NCI-H1092 (cell line): ENCODE measurements at places on chromosomes 4 and X.

- DNase-seq = no peak
These were observed 447.7 kb upstream of the CTSO start for GRCh38 chr4:156401371-156401770.

GRCh38 chr4:174697202-174697601 lies 131.8 kb downstream of the GLRA3 start:
- DNase-seq = no peak

DNA sequence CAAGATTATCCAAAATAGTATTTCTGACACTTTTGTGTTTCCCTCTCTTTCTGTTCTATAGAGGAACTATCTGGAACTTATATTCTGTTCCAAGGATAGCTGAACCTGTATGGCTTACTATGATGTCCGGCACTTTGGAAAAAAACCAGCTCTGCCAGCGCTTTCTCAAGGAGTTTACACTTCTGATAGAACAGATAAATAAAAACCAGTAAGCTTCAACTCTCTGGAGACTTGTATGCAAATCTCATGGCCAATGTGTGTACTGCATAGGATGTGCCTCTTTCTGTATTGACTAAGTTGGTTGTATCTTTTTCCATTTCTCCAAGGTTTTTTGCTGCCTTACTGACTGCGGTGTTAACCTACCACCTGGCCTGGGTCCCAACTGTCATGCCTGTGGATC lies 92.5 kb downstream of the FNIP2 start:
- DNase-seq = no peak

- DNase-seq = no peak
These were observed 6.6 kb upstream of the HNRNPD start for GRCh38 chr4:82380344-82380743.

- no peak for DNase-seq
These were observed 645.4 kb upstream of the TENM3 start for GRCh38 chr4:181597766-181598165.

DNA sequence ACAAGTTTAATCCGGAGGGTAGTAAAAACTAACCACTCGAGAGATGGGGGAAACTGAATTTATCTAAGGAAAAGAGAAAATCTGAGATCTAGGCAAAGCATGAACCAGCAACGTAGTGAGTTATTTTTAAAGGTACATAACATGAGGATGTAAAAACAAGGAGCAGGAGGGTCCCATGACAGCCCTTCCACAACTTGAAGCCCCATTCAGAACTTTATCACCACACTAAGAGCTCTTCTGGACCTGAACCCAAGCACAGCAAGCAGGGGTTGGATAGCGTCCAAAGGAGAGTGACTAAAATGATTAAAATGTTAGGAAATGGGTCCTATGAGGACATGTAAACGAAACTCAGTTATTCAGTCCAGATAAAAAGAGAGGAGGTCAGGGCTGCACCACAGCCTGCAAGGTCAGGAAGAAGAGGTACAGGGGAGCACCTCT lies 16.2 kb downstream of the SH3RF1 start:
- no peak for DNase-seq

DNA sequence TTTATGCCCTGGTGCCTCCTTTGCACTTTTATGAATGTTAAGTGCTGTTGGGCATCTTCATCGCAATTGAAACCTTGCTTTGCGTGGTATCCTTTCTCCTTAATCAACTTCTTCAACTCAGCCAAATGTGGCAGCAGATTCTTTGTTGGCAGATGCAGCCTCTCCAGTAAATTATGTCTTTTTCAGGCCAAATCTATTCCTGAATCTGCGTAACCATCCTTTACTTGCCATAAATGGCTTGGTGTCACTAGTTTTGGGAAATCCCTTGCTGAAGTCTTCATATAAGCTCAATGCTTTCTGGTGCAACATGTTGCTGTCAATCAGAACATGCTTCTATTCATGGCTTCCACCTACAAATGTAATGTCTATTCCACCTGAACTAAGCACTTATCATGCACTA lies 457.5 kb downstream of the FGF13 start:
- no peak for DNase-seq

- no peak for DNase-seq
These were observed 148.7 kb upstream of the PTCHD1 start for GRCh38 chrX:23185951-23186350.

- DNase-seq = no peak
These were observed 14.6 kb downstream of the ZNF718 start for GRCh38 chr4:138935-139334.

GRCh38 chr4:145099653-145100052 lies 1.5 kb downstream of the ABCE1 start:
- DNase-seq = no peak

- DNase-seq = no peak
These were observed 36.3 kb upstream of the PARM1 start for GRCh38 chr4:74896595-74896994.

DNA sequence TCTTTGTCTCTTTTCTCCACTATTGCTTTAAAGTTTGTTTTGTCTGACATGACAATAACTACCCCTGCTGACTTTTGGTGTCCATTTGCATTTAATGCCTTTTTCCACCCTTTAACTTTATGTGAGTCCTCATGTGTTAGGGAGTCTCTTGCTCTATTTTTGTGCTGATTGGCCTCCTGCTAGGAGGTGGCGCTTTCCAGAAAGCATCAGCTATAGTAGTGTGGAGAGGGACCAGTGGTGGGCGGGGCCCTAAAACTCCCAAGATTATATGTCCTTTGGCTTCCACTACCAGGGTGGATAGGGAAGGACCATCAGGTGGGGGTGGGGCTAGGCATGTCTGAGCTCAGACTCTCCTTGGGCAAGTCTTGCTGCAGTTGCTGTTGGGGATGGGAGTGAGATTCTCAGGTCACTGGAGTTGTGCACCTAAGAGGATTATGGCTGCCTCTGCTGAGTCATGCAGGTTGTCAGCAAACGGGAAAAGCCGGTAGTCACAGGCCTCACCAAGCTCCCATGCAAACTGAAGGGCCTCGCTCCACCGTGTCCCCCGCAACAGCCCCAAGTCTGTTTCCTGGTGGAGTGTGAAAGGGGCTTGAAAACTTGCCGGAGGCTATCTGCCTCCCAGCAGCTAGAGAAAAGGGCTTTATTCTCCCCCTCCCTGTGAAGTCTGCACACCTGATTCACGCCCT lies 156.3 kb downstream of the CPEB2 start:
- DNase-seq = no peak

GRCh38 chrX:137067147-137067546 lies 33.4 kb upstream of the GPR101 start:
- no peak for DNase-seq

- DNase-seq = no peak
These were observed 23.7 kb downstream of the YTHDC1 start for GRCh38 chr4:68326141-68326540.

GRCh38 chrX:141185366-141185765 lies 8.4 kb upstream of the LDOC1 start:
- no peak for DNase-seq

GRCh38 chr4:145938618-145939440 lies at the start of gene ZNF827:
Gene ZNF827 (minus strand): TSS chr4:145938823. CDS start chr4:145938407, 416 bp downstream.
- DNase-seq = peak; percentile 61

GRCh38 chr4:139214039-139214534 lies 37.1 kb upstream of the ELF2 start:
- DNase-seq = no peak

GRCh38 chr4:41797260-41797659 lies 48.7 kb upstream of the PHOX2B start:
- no peak for DNase-seq

GRCh38 chr4:104022831-104023230 lies 303.0 kb upstream of the TACR3 start:
- no peak for DNase-seq

DNA sequence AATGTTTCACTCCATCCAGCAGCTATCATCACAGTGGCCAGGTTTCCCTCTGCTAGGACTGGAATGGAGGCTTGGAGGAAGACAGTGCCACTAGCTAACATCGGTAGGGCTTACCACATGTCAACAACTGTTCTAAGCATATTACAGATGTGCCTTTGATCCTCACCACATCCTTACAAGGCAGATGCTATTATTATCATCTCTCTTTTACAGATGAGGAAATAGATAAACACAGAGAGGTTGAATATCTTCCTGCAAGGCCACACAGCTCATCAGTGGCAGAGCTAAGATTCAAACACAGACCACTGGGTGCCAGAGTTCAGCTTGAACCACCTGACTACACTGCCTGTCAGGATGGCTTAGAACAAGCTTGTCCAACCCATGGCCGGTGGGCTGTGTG lies 47.4 kb downstream of the MAMLD1 start:
- DNase-seq = no peak

DNA sequence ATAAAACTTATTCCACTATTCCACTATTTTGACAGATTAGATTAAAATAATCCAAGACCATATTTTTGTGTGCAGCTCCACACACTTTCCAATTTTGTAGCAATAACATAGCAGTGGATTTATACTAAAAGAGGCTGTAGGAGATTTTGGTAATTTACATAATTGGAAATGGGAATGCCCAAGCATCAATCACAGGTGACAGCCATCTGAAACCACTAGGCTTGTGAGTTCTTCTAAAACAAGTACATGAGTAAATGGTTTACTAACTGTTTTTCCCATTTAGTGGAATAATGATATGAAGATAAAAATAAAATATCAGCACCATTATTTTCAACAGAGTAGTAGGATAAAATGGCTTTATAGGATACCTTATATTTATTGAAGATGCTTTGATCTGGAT lies 4.4 kb downstream of the ANK2 start:
- DNase-seq = no peak

- DNase-seq = no peak
These were observed 46.8 kb downstream of the PKD2 start for GRCh38 chr4:88054229-88054628.

DNA sequence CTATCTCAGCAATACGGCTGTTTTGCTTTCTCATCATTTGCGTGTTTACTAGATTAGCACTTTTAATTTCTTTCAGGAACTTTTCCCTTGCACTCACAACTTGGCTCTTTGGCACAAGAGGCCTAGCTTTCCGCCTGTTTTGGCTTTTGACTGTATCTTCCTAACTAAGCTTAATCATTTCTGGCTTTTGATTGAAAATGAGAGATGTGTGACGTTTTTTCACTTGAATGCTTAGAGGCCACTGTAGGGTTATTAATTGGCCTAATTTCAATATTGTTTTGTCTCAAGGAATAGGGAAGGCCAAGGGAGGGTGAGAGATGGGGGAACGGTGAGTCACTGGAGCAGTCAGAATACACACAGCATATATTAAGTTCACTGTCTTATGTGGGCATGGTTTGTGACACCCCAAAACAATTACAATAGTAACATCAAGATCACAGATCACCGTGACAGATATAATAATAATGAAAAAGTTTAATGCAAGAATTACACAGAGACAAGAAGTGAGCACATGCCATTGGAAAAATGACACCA lies 27.3 kb downstream of the MND1 start:
- no peak for DNase-seq

DNA sequence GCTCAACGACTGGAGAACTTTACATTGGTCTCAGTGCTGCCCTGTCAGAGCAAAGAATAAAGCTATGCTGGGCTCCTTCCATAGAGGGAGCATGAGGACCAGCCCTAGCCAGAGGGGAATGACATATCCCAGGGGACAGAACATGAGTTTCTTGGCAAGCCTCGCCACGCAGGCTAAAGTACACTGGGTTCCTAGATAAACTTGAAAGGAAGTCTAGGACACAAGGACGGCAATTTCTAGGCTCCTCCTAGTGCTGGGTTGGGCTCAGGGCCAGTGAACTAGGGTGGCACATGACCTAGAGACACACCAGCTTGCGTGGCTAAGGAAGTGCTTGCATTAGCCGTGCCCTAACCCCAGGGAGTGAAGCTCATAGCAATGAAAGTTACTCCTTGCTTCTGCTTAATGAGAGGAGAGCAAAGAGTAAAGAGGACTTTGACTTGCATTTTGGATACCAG lies 141.0 kb downstream of the MAB21L2 start:
- DNase-seq = no peak

DNA sequence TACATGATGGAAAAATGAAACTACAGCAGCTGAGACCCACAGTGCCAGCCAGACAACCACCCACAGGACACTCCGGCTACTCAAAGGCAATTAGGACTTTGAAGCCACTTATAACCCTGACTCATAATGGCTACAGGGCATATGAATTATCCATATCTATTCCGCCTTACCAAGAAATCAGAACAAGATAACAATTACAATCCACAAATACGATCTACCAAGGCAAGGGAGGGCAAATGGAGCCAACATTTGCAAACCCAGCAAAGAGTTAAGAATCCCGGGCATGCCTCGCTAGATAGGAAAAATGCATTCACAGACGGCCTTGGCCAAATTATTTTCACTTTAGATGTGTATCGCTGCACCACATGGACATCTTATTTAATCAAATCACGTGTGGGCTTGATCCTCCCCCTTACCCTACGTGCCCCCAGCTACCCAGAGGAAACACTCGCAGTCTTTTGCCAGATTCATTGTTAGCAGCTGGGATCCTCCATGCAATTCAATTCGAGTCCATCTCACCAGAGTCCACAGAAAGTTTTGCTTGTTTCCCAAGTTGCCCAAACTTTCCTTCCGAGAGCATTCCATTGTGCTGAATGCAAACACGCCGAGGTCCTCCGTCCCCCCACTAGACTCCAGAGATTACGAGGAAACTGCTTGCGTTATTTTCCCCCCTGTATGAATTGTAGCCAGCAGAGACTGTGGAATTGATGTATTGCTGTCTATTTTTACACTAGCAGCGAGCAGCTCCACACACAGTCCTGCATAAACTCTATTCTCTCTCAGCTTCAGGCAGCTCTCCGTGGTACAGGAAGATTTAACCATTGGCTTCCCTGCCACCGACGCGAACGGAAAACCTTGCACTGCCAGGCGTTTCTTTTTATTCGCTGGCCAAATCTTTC lies 1.2 kb downstream of the PPARGC1A start:
- DNase-seq = no peak

DNA sequence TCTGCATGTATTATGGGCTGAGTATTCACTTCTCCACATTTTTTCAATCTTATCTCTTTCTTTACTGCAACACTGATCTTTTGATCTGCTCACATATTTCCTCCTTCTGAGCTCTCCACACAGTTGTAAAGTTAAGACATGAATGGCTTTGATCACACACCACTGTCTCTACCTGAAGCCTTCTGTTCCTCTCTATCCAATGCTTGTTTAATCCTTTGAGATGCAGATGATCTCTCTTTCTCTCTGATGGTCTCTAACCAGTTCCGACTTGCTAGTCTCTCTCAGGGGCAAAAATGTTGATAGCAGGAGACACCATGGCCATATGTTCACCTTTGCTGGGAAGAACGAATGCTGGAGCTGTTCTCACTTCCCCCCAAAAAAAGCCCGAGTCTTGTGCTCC lies 162.4 kb downstream of the UNC5C start:
- DNase-seq = no peak
